Activated CD8-positive, alpha-beta memory T cell treated with anti-CD3 and anti-CD28 coated beads, Interleukin-2, amount 50 U/mL, for 48 hours (primary cell): ENCODE measurements at places on chromosomes 13 and 19.

GRCh38 chr13:50162567-50162966 lies 147.3 kb downstream of the KCNRG start:
- no peak for DNase-seq

GRCh38 chr19:42252365-42253244 lies 2.3 kb downstream of the ERF start:
- DNase-seq = no peak

DNA sequence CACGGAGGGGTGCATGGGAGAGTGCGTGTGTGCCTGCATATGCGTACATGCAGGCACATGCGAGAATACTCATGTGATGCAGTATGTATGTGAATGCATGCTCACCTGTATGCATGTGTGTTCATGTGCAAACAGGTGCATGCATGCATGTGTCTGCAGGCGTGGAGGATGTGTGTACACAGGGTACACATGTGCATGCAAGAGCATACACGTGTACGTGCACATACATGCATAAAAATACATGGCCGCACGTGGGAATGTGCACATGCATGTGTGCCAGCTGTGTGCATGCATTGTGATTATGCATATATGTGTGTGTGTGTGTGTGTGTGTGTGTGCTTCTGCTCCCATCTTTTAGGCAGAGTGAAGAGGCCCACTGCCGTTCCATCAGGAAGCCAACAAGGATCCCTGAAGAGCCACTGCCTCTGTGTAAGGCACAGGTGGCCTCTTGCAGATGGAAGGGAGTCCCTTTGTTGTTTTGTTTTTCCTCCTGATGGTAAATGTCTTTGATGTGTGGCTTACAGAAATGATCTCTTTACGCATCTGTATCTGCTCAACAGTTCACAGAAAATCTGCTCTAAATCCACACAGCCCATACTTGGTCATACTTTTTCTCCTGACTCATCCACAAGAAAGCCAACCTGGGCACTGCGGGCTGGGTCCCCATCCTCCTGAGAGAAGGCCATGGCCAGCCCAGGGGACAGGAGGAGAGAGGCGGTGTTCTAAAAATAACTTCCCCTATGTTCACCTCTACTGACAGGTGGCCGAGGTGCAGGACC lies 50.7 kb downstream of the KLF2 start:
- peak; percentile 50 for DNase-seq

DNA sequence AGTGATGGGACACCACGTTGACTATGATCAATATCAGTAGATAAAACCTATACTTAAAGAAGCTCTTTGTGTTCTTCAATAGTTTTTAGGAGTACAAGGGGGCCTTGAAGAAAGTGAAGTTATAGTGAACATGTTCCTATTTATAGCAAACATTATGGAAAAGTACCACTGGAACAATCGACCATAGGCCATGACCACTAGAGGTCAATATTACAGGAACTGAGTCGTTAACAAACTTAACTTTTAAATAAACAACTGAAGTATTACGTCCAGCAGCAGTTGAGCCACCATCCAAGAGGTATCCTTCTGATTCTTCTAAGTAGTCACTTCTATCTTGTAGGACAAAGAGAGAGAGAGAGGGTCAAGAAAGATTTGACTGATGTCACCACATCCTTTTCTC lies 391.0 kb upstream of the SLITRK5 start:
- DNase-seq = no peak

DNA sequence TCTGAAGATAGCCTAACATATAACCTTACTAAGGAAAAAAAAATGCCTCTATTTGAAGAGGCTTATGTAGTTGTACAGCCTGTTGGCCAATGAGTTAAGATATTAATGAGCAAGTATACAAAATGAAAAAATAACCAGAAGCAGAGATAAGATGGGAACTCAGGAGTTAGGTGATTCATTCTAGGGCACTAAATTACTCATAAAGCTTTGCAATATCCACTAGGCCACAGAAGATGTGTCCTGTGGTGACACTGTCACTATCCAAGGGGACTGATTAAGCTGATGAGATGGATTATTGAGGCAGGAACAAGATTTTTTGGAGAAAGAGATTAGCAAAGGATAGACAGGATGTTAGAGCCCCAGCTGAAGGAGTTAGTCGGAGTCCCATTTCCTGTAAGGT lies 99.6 kb downstream of the LIG4 start:
- DNase-seq = no peak

GRCh38 chr19:48770734-48771472 lies 15.6 kb downstream of the FGF21 start:
- no peak for DNase-seq

DNA sequence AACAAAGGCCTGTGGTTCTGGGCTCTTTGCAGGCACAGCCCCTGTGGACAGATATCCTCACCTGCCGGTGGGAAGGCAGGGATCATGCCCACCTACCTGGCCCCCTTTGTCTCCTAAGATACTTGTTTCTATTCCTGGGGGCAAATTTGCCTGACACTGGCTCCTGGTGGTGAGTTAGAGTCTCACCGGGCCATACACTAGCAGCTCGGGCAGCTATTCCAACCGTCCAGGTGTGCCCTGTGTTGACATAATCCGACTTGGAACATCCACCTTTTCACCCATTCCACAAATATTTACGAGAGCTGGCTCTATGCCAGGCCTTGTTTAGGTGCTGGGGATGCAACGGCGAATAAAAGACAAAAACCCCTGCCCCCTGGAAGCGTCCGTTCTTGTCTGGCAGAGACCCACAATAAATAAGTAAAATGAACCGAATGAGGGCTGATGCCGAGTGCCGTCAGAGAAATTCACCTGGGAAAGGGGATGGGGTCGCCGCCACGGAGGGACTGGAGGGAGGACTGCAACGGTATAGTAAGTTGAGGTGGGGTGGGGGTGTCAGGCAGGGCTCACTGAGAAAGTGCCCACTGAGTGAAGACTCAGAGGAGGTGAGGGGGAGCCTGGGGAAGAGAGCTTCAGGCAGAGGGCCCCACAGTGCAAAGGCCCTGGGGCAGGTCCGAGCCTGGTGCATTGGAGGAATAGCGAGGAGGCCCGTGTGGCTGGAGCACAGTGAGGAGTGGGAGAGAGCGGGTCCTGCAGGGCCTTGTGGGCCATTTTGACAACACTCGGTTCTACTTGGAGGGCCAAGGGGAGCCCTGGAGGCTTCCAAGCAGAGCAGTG lies 43.2 kb upstream of the RANBP3 start:
- DNase-seq = no peak

DNA sequence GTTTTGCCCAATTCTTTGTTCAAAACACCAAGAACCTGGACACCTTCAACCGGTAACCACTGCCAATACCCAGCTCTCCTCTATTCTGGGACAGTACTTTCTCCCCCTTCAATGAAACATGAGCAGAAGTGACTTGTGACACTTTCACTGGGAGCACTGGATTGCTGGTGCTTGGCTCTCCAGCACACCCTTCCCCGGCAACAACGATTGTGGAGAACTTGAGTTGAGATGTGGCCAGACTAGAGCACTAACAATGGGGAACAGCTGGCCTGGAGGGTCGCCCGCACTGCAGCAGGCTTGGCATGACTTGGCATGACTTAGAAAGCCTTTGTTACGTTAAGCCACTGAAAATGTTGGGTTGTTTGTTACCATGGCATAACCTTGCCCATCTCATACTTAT lies 7.5 kb upstream of the B3GLCT start:
- no peak for DNase-seq

DNA sequence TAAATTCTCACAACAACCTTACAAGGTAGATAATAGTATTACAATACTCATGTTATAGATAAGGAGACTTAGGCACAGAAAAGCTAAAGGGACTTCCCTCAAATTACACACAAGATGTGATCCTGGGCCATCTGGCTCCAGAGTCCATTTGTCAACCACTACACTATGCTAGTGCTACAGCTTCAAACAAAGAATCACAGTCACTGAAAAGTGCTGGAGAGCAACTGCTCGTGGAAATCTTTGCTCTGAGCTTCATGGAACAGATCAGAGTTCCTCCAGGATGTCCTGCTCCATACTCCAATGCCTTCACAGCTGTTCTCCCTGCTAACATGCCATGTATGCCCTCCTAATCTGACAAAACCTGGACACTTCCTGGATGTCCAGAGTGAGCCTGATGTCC lies 271.2 kb downstream of the ENOX1 start:
- no peak for DNase-seq

- no peak for DNase-seq
These were observed 175.6 kb downstream of the SHISA2 start for GRCh38 chr13:25876247-25876646.

DNA sequence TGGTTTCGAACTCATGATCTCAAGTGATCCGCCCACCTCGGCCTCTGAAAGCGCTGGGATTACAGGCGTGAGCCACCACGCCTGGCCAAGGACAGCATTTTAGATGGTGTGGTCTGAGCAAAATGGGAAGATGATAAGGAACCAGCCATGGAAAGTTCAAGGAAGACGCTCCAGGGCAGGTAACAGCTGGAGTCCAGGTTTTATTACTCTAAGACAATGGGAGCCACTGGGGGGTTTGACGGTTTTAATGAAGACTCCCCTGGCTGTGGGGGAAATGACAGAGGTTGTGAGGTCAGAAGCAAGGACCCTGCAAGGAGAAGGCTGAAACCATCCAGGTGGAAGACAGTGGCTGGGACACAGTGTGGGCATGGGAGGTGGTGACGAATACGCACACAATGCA lies 20.9 kb downstream of the PRKD2 start:
- no peak for DNase-seq

DNA sequence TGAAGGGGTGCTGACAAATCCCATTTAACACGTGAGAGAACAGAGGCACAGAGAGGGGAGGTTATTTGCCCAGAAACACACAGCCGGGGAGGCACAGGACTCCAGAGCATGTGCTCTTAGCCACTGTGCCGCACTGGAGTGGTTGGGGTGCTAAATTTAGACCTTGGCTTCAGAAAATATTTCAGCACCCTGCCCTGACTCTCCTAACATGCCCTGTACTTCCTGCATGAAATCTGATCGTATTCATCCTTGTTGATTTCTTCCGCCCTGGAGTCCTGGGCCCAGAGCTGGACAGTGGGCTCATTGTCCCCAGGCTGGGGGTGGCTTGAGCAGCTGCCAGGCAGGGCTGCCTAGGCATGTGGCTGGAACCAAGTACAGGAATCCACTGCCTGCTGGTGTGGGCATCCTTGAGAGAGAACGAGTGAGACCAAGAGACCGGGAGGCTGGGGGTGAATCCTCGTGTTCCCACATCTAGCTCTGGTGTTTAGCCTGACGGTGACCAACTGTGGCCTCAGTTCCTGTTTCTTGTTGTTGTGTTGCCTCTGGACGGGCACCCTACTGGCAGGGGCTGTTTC lies 5.3 kb downstream of the SLC27A1 start:
- DNase-seq = no peak

DNA sequence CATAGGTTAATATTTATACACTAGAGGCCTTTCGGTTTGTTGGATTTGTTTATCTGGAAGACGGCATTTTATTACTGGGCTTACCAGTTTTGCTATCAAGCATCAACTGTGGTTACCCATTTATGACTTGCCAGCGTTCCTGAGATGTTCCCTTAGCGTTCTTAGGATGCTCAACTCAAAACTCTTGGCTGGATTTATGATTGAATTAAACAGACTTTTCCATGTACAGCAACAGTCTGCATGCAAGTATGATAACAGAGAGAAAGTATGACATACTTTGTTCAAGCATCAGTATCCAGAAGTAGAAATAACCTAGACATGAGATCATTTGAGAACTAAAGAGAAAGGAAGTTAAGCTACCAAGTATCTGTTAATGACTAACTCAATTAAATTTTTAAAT lies 29.9 kb upstream of the RNF113B start:
- no peak for DNase-seq

GRCh38 chr19:43306097-43306496 lies 36.8 kb upstream of the PSG9 start:
- no peak for DNase-seq

DNA sequence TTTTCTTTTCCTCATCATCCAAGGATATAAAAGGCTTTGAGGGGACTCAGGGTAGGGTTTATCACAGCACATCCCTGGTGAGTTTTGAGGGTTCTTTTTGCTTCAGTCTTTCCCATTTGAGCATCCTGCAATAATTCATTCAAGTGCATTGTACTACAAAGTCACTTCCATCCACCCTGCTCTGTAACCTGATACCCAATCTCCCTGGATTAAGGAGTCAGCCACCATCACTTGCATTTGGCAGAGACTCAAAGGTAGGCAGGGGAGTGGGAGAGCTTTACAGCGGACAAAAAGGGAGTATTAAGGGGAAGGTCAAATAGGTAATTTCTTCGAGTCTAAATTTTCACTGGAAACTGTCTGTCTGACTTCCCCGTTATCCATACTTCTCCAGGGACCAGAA lies 216.1 kb upstream of the TMTC4 start:
- DNase-seq = no peak

GRCh38 chr19:29752450-29753025 lies 37.5 kb upstream of the C19orf12 start:
- DNase-seq = no peak

DNA sequence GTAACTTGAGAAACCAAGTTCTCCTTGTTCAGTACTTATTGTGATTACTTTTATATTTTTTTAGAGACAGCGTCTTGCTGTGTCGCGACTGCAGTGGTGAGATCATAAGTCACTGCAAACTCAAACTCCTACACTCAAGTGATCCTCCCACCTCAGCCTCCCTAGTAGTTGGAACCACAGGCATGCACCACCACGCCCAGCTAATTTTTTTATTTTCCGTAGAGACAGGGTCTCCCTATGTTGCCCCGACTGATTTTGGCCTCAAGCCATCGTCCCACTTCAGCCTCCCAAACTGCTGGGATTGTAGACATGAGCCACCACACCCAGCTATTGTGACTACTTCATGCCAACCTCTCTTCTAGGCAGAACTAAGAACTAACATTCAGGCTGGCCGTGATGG lies 8.3 kb downstream of the C19orf53 start:
- DNase-seq = no peak

- DNase-seq = no peak
These were observed 1979.1 kb downstream of the OLFM4 start for GRCh38 chr13:55007681-55008080.

DNA sequence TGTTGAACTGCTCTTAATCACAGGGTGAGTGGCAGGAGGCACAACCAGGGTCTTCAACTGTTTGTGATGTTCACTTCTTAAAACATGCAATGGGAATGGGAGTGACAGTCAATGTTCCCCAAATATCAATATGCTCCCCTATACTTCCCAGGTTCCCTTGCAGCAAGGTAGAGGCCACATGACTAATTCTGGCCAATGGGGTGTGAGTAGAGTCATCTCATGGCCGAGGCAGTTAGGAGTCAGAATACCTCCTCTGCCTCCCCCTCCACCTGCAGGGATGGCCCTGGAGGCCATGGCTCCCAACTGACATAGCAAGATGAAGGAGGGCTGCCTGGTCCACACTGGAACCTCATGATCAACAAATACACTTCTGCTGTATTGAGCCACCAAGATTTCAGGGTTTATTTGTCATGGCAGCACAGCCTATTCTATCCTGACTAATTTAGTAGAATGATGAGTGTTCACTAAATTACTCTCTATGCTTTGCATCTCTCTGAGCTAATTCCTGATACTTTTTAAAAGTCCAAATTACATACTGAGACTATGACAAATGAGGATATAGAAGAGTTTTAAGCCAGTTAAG lies 8.9 kb downstream of the VRK3 start:
- no peak for DNase-seq
